ENCODE measurements at places on chromosomes 5 and 9.

- peak; percentile 75 for DNase-seq
Observed at GRCh38 chr9:125758986-125759763, 12.0 kb downstream of the PBX3 start.

- DNase-seq = no peak
Observed at GRCh38 chr5:144582066-144582465, 411.4 kb downstream of the KCTD16 start.

GRCh38 chr5:55679556-55679955 lies 32.6 kb downstream of the SLC38A9 start:
- DNase-seq = no peak

GRCh38 chr5:91343916-91344315 lies 39.2 kb downstream of the ARRDC3 start:
- no peak for DNase-seq

DNA sequence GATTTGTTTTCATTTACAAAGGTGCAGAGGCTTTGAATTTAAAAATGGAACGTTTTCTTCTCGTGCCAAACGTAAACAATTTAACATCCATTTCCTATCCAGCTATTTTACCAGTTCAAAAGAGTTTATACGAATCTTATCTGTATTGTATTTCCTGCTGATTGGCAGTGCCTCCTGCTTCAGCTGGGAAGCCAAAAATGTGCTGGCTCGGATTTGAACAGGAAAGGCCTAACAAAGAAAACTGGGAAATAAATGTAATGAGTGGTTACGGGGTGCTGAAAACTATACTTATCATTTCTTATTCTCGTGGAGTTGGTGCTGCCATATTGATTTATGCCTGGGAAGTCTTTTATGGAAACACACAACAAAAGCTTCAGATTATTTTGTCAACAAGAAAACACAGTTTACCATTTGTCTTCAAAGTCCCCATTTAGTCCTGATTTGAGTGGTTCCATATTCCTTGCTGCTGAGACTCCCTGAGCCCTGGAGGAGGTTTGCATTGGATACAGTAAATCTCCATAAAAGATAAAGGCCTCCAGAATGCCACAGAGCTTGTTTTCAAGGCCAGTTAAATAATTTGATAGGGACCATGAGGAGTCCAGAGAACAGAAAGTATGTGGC lies 507.4 kb downstream of the RASEF start:
- DNase-seq = no peak

GRCh38 chr9:69463497-69464068 lies 138.6 kb downstream of the ENTREP1 start:
- DNase-seq = no peak

GRCh38 chr5:123371575-123372179 lies 51.5 kb downstream of the CEP120 start:
- DNase-seq = peak; percentile 13

DNA sequence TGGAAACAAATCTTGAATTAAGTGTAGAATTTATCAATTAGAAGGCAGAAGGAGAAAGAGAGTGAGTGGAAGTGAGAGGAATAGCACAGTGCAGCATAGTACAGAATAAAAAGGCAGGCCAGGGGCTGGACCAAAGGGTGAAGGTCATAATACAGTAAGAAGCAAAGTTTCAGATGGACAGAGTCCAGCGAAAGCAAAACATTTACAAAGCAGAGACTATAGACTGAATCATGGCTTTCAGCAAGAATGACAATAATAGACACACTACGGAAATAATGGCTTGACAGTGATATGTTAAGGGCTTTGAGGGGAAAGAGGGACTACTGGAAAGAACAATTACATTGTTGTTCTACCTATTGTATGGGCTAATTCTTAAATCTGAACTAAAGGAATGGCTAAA lies 249.0 kb upstream of the CHD1 start:
- no peak for DNase-seq

- no peak for DNase-seq
Observed at GRCh38 chr5:92836855-92837755, 743.9 kb downstream of the NR2F1-AS1 start.

DNA sequence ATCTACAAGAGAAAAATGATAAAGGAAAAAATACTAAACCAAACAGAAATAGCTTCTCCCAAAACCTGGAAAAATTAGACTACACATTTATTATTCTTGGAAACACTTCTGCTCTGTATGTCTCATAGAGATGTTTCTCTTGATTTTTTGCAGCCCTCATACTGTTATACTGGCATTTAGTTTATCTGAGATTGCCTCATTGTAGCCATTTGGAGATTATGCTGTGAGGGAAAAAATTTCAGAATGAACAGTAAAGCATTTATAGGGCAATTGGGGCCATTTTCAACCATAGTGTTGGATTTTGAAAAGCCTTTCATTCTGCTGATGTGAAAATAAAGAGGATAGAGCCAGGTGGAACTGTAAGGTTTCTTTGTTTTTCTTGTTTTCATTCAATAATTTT lies 441.8 kb upstream of the RIOK2 start:
- DNase-seq = no peak

- DNase-seq = no peak
Observed at GRCh38 chr5:170625221-170626165, 121.7 kb downstream of the KCNIP1 start.

GRCh38 chr9:137799630-137799983 lies 78.0 kb upstream of the CACNA1B start:
- DNase-seq = no peak

GRCh38 chr9:37501957-37502596 lies 16.3 kb downstream of the POLR1E start:
- DNase-seq = no peak

DNA sequence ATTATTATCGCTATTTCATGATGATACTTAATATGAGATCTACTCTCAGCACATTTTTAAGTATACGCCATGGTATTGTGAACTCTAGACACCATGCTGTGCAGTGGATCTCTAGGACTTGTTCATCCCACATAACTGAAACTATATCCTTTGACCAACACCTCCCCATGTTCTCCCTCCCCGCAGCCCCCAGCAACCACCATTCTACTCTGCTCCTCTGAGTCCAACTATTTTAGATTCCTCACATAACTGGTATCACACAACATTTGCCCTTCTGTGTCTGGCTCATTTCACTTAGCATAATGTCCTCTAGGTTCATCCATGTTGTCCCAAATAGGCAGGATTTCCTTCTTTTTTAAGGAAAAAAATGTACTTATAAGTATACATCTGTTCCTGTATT lies 6.6 kb upstream of the TBC1D2 start:
- DNase-seq = no peak
